Mucosa of descending colon (tissue), 3 donors: ENCODE measurements at places on chromosomes 2 and 18. TPM values are rescaled to one million over a fixed set of nuclear protein-coding genes. Genes with fewer than 3 reads are reported as not detected.
A peak's percentile ranks its signal among the peaks of the same experiment; 100 is the strongest.

The CXCR4 gene
- 12.6 TPM for total RNA-seq

DNA sequence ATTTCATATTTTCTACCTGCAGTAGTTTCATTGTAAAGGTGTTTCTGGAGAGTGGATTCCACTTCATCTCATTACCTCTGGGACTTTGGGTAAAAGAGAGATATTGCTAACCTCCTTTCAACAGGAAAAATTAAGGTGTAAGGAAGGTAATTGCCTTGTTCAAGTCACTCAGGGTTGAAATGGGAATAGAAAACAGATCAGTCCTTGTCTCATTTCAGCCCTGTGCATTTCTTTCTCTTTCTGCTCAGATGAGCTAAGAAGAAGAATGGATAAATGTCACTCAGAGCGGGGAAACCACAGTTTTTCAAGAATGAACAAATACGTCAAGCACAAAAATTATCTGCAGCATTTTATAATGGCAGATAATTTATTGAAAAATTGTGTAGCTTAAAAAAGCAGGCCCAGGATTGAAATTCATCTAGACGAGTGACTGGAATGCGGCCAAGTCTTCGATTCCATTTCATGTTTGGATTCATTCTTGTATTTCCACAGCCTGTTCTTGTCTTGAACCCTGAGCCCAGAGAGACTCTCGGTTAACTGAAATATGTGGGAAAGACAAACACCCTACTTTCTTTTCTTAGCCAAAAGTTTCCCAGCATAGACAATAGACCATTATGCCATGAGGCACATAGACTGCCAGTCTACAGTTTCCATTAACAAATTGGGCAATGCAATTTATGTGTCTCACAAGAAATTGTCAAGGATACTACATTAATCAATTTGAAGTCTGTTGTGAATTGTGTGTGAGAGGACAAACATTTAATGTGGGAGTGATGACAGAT, 107.9 kb downstream of the POLE4 start:
- no peak for DNase-seq

DNA sequence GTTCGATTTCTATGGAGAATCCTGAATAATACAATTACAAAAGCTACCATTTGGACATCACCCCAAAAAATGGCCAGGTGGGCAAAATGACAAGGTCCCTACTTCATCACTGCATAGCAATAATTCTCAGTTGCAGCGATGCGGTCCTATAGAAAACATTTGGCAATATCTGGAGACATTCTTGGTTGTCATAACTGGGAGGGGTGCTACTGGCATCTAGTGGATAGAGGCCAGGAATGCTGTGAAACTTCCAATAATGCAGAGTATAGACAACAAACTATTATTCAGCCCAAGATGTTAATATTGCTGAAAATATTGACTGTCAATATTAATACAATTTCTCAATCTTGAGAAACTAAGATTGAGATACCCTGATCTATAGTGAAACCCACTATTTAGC, 637.8 kb upstream of the PKDCC start:
- no peak for DNase-seq

- no peak for DNase-seq
These were observed 184.8 kb downstream of the NR4A2 start for GRCh38 chr2:156147594-156148330.

- no peak for DNase-seq
These were observed 43.9 kb downstream of the ACSL3 start for GRCh38 chr2:222904557-222905258.

The CCDC121 gene
- 2.9 TPM for total RNA-seq

The RGPD8 gene
- 18.8 TPM for total RNA-seq

DNA sequence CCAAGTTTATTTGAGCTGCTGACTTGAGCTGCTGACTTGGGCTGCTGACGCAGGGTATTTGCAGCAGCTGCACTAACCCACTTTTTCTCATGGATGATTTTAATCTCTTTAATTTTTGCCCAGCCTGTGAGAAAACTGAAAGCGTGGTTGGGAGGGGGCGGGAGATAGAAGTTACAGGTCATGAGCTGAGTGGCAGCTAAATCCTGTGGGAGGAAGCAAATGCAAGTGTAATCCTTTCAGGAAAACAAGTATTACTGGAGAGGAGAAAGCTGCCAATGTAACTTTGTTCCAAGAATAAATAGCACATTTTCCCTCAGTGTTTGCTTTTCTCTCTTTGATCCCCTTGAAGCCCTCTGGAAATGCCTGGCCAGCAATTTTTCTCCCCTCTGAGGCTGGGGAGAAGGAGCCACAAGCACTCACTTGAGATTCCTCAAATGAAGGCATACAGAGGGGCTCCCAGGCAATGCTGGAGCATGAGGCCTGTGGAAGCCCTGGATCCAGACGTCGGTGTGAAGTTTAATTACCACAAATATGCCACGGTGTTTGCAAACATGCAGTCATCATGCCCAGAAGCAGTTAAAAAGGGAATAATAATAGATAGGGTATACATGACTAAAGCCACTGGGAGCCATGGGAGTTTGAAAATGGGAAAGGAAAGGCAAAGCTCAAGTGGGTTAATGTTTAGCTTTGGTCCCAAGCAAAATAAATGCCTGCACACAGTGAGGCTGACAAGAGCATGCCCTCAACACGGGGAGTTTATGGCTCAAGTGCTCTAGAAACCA, 10.4 kb upstream of the EVA1A start:
- DNase-seq: no peak

DNA sequence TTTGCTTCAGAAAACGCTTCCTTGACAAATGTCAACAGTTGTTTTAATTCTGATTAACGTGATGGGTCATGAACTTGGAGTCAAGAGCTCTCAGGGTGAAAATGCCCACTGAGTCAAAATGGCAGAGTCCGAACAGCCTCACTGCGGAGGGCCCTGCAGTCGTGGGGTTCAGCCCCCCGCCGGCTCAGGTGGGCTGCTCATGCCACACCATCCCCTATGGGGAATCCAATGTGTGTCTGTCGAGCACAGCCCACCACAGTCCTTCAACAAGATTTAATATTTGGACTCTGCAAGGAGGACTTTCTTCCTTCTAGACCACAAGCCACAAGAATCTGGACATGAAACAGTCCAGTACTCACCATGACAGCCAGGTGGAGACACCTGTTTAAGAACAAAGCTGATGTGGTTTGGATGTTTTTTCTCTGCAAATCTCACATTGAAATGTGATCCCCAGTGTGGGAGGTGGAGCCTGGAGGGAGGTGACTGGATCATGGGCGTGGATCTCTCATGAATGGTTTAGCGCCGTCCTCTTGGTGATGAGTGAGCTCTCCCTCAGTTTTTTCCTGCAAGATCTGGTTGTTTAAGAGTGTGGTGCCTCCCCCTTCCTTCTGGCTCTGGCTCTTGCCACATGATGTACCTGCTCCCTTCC, 201.0 kb downstream of the NDUFA10 start:
- peak; percentile 2 for DNase-seq

GRCh38 chr2:3349211-3349693, 28.4 kb downstream of the EIPR1 start:
- DNase-seq: no peak

- DNase-seq: no peak
These were observed 4.2 kb upstream of the KCMF1 start for GRCh38 chr2:84966731-84967130.

DNA sequence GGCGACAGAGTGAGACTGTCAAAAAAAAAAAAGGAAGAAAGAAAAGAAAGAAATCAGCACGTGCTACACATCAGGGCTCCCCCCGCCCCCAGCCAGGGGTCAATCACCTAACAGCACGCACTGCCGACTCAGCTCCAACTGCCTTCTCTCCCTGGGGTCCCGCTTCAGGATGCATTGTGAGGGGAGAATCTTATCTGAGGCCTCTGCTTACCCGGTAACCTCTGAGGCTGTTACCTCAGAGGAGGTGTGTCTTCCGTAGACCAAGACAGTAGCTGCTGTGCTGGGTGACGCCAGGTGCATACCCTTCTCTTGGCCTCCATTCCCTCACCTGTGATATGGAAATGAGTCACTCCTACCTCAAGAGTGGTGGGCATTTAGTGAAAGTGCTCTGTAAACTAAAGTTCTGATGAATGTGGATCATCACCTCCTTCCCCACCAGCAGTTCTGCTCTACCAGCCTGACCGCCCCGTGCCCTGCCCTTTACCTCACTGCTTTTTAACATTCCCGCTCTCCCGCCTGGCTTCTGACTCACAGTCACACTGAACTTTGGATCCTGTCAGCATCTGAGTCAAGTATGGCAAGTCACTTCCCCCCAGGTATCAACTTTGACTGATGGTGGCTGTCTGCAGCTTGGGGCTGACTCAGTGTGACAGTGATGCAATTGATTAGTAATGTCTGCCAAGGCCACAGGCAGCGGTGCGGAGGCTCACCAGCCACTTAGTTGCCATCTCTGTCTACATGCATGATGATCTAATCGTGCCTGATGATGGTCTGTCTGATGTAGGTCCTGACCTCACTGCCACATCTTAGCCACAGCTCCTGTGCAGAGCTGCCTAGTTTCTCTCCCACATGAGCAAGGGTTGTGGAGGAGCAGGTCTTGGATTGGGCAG, 20.1 kb downstream of the ARID5A start:
- DNase-seq: peak; percentile 62

The HAT1 gene
- total RNA-seq: 30.9 TPM

DNA sequence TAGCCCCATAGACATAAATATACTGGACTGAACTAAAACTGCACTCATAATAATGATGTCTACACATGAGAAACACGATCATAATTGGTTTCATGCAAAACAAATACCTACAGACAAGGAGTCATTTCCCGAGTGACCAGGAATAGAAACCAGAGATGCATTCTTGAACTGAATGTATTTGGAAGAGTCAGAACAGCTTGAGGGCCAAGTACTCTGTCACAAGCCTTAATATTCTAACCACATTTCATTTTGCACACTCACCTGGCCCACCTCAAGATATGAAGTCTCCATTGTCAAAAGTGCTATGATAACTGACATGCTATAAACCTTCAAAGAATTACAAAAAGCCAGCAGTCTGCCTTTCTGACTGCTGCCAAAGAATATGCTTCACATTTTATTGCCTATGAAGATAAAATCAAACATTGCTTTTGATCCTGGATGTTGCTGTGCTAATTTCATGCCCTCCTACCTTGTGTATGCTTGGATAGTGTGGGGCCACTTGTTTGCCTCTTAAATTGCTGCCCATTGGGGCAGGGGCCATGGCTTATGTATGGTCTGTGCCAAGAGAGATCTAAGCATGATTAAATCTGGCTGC, 18.9 kb upstream of the ASAP2 start:
- no peak for DNase-seq

The C18orf54 gene
- 3.1 TPM for total RNA-seq

GRCh38 chr18:76139844-76140243, 355.2 kb downstream of the ZNF516 start:
- DNase-seq: no peak

DNA sequence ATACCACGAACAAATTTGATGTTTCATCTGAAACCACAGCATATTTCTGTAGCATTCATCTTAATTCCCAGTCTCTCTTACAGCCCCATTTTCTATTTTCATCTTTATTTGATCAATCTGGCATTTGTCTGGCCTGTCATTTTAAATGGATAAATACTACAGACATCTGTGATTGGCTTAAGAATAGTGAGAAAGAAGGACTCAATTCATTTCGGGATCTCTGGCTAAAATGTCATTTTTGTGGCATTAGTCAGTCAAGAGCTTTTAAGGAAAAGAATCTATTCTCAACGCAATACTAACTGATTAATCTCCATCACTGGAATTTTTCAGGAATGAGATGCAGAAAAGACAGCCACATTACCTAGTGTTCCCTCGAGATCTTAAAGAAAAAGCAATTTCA, 585.9 kb downstream of the IRS1 start:
- DNase-seq: no peak

The TRAF3IP1 gene
- 13.3 TPM for total RNA-seq

DNA sequence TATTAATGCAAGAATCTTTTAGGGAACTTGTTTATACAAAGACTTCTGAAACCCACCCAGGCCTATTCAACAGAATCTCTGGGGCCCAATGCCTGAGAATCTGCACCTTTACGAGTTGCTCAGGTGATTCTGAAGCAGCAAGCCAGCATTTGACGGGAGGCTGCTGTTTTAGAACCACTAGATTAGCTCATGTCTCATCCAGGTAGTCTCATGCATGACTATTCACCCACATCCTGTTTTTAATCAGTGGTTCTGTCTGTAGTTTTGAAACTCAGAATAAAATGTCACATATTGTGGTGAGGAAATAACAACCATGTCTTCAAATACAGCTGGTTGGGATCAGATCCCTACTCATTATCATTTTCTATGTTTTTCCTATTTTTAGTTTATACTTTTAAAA, 39.5 kb downstream of the CYTIP start:
- DNase-seq: peak; percentile 19

GRCh38 chr2:150812664-150813367, 325.3 kb upstream of the RND3 start:
- DNase-seq: no peak

DNA sequence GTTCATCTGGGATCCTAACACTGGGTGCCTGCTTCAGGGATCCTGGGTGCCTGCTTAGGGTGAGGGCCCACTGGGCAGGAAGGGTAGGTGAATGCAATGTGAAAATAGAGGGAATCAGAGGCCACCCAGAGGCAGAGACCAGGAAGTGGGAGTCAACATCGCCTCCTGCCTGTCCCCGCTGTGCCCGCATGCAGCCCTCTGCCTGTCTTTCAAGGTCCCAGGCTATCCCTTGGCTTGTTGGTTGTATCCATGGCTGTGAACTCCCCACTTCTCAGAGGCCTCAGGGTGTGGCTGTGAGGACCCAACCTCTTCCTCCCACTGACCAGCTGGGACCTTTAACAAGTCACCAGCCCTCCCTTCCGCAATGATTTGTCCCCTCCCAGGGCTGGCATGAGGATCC, 26.5 kb downstream of the PSD4 start:
- no peak for DNase-seq

The HOXD13 gene
- total RNA-seq: 1.1 TPM

GRCh38 chr2:226673314-226673723, 126.3 kb downstream of the IRS1 start:
- peak; percentile 73 for DNase-seq

- no peak for DNase-seq
These were observed 111.4 kb downstream of the DYSF start for GRCh38 chr2:71564790-71565189.

DNA sequence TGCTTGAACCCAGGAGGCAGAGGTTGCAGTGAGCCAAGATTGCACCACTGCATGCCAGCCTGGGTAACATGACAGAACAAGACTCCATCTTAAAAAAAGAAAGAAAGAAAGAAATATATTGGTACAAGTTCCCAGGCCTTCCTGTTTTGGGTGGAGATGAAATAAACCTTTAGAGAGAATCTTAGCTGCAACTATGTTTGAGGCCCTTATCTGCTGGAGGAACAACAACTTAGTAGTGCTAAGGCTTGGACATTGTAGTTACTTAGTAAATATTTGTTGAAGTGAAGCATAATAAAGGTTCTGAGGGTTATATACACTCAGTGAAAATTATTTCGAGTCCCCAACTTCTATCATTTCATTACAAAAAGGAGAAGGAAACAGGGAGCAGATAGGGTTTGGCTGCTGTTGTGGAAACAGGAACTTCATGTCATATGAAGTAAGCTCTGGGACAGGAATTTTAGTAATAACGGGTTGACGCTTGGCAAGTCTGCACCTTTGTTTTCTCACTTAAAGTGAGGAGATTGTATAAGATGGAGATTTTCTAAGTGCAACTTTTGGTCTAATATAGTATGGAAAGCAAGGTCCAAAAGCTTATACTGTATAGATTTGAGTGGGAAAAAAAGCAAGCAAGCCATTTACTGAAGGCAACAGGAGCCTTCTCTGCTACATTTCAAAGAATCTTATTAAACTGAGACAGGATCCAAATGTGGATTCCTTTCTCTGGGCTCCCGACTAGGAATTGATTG, 40.0 kb upstream of the AGPS start:
- DNase-seq: no peak

The CNPPD1 gene
- total RNA-seq: 90.4 TPM

- DNase-seq: no peak
These were observed 48.6 kb downstream of the ETAA1 start for GRCh38 chr2:67445652-67446268.

The ZC3H8 gene
- total RNA-seq: 9.6 TPM
